Mucosa of descending colon (tissue), 3 donors: ENCODE measurements at places on chromosomes 3 and 15. TPM values are rescaled to one million over a fixed set of nuclear protein-coding genes. Genes with fewer than 3 reads are reported as not detected.
A peak's percentile ranks its signal among the peaks of the same experiment; 100 is the strongest.

DNA sequence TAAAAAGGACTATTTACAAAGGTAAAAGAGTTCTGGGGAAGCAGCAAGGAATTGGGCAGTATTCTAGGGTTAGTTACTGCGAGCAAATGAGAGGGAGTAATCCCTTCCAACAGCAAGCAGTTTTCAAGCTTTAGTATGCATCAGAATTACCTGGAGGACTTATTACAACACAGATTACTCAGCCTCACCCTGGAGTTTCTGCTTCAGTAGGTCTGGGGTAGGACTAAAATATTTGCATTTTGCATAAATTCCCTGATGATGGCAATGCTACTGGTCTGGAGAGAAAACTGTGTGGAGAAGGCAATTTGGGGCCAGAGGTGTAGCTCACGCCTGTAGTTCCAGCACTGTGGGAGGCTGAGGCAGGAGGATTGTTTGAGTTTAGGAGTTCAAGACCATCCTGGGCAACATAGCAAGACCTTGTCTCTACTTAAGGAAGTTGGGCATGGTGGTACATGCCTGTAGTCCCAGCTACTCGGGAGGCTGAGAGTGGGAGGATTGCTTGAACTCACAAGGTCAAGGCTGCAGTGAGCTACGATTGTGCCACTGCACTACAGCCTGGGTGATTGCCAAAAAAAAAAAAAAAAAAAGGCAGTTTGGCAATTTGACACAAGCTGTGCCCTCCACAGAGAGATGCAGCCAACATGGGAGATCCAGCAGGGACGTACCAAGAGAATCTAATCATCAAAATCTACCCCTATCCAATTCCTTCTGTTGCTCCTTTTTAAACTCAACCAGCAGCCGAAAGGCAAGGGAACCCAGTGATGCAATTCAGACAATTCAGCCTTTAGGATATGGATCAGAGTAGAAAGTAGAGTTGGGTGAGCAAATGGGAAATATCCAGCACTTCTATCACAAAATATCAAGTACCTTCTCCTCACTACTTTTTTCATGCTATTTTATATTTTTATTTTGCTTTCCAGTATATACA, 27.1 kb upstream of the AP4E1 start:
- no peak for DNase-seq

DNA sequence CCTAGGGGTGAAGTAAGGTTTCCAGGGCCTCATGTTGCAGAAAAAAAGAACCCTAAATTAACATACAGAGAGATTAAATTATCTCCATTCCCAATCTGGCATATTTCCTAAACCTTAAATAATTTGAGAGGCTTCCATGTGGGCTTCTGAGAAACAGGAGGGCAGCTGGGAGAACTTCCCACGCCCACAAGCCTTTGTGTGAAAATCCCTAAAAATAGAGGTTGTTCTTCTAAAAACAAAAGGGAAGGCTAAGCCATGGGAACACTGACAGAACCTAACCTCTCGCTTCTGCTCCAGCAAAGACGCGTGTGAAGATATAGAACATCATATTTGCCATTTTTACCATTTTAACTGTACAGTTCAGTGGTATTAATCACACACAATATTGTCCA, 812 bp upstream of the SLC12A8 start:
- DNase-seq, result no peak

GRCh38 chr15:67065531-67066005, at the start of gene SMAD3:
Gene SMAD3, plus strand, starts transcription at chr15:67065602. Its CDS starts 553 bp downstream, at chr15:67066155.
- DNase-seq, result peak; percentile 91

DNA sequence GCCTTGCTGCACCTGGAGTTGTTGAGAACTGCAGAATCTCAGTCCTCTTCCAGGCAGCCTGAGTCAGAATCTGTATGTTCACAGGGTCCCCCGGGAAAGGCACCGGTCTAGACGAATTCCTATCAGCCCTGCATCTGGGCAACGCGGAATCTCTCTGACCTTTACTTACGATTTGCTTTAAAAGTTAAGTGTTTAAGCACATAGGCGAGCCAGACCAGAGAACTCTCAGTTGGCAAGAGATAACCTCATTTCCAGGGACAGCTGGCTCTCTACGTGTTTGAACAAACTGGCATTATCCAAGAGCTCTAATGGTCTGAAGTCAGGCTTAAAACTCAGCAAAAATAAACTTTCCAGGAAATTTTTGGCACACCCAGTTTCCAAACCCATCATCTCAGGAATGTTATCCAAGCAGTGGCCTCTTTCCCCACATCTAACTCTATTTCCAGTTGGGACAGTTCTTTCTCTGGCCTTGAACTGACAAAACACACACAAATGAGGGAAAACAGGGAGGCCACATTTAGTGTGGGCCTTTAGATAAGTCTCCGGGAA, 53.4 kb downstream of the HES1 start:
- DNase-seq, result no peak

DNA sequence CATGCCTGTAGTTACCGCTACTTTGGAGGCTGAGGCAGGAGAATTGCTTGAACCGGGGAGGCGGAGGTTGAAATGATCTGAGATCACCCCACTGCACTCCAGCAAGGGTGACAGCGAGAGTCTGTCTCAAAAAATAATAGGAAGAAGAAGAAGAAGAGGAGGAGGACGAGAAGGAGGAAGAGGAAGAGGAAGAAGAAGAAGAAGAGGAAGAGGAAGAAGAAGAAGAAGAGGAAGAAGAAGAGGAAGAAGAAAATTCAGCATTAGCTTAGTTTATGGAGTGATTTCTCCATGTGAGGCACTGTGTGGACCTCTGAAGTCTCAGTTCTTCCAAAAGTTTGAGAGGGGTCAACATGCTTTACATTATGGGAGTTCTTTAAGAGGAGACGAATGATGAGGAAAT, 17.4 kb upstream of the MEGF11 start:
- no peak for DNase-seq

DNA sequence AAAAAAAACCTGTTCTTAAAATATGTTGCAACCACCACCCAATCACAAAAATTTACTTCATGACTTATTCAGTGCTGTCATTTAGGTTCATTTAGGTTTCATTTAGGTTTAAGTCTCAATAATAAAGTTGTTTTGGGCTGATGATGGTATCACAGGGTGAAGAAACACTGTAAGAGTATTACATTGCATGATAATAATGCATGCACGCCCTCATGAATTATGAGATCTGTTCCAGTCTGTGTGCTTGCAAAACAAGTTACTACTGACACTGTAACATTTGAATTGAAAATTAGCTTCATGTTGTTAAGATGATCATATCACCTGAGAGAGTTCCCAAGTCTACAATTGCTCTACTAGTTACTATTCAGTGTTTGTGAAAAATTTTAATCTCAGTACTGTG, at the start of gene AADACL2:
Gene AADACL2 (plus strand): TSS at position 315 of the 400 bp plus-strand sequence. CDS start 109 bp downstream, outside the sequence.
- no peak for DNase-seq

DNA sequence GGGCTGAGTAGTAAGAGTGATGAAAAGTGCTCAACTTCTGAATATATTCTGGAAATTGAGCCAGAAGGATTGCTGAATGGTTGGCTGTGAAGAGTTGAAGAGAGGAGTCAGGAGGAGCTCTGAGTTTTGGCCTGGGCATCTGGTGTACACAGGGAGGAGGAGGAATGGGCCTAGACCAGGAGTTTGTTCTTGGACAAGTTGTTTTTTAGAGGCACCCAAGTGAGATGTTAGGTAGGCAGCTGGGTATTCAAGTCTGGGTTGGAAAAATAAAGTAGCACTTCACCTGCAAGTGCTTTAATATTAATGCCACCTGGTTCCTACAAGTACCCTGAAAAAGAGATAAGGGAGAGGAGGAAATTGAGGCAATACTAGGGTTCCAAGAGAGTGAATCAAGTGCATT, 14.7 kb downstream of the BSN start:
- DNase-seq, result no peak

GRCh38 chr15:29727871-29728270, 94.4 kb downstream of the TJP1 start:
- no peak for DNase-seq

GRCh38 chr3:159632128-159632527, 356.5 kb upstream of the IL12A start:
- no peak for DNase-seq

GRCh38 chr15:50871832-50872231, 36.7 kb upstream of the AP4E1 start:
- no peak for DNase-seq

DNA sequence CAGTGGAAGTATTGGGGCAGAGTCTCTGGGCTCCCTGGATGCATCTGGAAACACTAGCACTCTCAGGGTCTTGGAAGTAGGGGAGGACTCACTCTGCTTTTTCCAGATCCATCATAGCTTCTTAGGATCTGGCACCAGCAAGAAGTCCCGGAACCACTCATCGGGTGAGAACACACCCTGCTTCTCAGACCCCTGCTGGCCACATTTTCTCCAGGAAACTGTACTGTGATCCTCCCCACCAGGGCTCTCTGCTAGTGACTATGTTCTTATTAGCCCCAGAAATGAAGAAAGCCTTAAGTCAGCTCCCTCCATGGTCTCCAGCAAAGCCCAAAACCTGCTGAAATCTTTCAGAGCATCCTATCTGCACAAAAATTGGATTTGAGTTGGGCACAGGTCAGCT, 197.3 kb upstream of the GADL1 start:
- DNase-seq, result no peak

GRCh38 chr3:55525436-55525835, 38.3 kb upstream of the WNT5A start:
- DNase-seq, result no peak

DNA sequence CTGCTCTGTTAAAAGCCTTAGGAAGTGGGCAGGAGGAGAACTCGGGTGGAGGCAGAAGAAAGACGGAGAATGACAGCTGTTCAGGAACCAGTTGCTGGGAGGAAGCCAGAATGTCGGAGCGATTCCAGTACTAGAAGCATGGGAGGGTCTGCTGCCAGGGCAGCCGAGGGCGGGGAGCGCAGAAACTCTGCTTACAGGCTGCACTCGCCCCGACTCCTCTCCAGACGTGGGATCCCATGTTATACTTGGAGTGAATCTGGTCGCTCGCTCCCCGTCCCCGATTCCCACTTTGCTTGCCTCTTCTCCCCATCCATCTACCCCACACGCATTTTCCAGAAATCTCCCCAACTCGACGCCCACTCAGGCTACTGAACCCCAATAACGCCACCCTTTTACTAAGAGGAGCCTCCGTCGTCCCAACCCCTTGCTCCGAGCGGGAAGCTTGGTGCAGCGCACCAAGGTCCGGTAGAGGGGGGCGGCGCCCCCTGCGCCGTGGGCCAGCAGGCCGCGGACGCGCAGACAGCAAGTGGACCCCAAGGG, 665 bp downstream of the GATM start:
- peak; percentile 57 for DNase-seq

GRCh38 chr15:51267051-51267702, 71.2 kb downstream of the CYP19A1 start:
- no peak for DNase-seq

DNA sequence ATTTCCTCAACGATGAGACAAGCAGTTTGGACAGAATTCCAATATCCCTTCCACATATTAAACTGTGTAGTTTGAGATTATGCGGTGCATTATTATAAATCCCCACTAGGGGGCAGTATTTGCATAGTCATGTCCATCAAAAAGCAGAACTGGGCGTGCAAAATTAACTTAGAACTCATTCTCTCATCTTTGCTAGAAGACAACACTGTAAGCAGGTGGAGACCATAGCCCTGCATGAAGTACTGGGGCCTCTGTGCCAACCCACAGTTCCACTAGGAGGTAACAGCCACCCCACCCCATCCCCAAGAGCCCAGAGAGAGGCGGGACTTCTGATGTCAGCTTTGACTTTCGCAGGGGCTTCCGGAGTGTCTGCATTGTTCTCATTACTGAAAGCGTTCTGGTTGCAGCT, 106.6 kb upstream of the TMC3 start:
- no peak for DNase-seq

GRCh38 chr15:27601239-27601960, 497.7 kb downstream of the OCA2 start:
- DNase-seq, result no peak

DNA sequence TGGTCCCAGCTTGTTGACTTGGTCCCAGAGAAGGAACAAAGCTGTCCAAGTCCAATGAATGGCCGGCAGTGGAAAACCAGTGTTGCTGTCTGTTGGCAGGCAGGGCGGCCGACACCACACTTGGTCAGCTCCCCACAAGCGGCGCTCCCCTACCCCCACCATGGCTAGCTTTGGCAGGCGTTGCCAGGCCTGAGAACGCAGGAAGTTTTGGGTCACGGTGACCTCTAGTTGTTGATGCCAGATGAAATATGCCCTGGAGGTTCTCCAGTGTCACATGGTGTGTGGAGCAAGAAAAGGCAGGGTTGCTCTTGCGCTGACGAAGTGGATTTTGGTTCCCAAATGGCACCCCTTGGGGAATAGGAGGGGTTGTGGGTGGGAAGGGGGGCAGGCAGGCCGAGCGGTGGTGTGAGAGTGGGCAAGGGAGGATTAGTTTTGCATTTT, 72.7 kb upstream of the TPRG1 start:
- peak; percentile 41 for DNase-seq

GRCh38 chr15:51094606-51095569, at the start of gene TNFAIP8L3:
Gene TNFAIP8L3, minus strand, starts transcription at chr15:51094906. Its CDS starts 311 bp downstream, at chr15:51094595.
- peak; percentile 57 for DNase-seq

DNA sequence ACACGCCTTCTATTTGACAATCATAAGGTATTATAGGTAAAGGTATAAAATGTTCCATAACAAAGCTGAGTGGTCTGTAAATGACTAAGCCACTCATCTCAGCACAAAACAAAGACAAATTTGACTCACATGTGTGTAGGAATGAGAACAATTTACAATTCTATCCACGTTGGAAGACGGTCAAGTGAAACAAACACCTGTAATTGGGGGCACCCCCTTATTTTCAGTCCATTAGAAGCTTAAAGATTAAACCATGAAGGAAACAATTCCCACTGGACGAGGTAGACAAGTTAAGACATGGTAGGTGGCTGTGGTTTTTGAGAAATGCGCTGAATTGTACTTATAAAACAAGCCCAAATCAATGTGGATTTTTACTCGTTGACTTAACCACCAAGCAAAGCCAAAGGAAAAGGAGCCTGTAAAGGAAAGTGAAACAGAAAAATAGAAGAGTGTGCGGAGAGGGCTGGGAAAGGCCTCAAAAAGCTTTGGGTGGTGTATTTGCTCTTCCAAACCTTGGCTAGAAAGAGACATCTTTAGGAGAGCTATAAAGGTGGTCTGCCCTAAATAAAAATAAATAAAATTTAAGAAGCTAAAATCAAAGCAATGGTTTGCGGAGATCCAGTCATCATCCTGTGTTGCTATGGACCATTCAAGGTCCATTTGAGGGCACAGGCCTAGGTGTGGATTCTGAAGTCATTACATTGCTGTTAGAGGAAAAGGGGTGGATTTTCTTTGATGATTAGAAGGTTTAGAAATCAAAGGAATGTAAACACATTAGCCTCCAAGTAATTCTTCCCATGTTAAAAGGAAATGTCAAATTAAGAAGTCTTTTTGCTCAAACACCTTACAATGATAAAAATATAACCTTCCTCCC, 135.0 kb downstream of the TFG start:
- no peak for DNase-seq

DNA sequence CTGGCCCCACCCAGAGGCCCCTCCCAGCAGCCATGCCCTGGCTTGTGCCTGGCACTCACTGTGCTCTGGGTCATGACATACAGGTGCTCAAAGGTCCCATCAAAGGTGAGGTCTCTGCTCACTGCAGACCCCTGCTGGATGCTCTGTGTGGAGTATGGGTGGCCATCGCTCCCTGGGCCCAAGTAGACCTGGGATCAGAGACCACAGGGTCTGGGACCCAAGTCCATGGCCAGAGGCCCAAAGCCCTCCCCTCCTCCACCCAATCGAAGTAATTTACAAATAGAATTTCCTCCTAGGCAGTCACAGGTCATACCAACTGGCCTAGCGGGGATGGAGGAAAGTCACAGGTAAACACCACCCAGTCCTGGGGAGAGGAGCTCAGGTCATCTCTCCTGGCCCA, 7.6 kb downstream of the PLXNB1 start:
- no peak for DNase-seq

SPINK8 gene
- total RNA-seq, result not detected

SPINT1 gene
- 167 TPM for total RNA-seq

HHATL gene
- 0.70 TPM for total RNA-seq

ADPRH gene
- 2.7 TPM for total RNA-seq

PRR20G gene
- not detected for total RNA-seq

FETUB gene
- not detected for total RNA-seq

PPP4R2 gene
- total RNA-seq, result 77.5 TPM

SEMA5B gene
- total RNA-seq, result 0.34 TPM
